ENCODE measurements at places on chromosomes 6 and 20.

DNA sequence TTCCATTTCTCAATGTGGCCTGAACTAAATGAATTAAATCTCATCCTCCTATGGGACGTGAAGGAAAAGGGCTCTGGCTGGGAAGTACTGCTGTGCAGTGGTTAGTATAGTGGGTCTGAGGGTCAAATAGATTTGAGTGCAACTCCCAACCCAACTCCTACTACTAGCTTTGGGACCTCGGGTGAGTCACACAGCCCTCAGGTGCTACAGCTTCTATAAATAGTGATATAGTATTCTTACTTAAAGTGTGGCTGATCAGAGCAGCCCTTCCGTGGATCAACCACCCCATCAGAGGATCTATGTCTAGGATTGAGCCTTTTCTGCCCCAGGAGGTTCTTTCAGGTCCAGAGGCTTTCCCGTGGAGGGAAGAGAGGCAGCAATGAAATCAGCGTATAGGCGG, 904 bp upstream of the UST start:
- no peak for DNase-seq

DNA sequence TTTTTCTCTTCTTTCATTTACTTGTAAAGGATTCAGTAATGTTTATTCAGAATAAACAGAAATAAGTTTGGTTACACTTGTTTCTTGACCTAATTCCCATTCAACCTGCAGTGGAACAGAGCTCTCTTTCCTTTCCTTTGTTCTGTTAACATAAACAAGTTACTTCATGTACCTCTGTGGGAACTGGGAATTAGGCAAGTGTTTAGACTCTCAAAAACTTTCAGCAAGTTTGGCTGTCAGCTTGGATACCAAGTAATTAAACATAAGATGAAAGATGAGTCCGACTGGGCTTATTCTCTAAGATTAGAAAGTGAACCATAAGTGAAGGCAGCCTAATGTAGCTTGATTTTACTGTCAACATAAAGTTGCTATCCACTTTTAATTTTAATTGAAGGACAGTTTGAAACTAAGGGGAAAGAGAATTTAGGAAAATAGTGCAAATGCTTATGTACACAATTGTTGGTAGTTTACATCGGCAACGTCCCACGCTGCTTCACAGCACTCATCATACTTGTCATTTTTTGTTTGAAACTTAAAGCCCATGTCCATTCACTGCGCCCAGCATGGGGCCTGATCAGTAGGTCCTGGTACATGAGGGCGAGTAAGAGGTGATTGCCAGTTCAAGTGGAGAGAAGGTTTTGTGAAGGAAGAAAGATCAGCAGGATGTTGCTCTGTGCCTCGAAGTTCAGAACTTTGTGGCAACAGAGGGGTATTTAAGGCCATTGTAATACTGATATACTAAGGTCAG, 113.0 kb downstream of the PLEKHG1 start:
- no peak for DNase-seq

DNA sequence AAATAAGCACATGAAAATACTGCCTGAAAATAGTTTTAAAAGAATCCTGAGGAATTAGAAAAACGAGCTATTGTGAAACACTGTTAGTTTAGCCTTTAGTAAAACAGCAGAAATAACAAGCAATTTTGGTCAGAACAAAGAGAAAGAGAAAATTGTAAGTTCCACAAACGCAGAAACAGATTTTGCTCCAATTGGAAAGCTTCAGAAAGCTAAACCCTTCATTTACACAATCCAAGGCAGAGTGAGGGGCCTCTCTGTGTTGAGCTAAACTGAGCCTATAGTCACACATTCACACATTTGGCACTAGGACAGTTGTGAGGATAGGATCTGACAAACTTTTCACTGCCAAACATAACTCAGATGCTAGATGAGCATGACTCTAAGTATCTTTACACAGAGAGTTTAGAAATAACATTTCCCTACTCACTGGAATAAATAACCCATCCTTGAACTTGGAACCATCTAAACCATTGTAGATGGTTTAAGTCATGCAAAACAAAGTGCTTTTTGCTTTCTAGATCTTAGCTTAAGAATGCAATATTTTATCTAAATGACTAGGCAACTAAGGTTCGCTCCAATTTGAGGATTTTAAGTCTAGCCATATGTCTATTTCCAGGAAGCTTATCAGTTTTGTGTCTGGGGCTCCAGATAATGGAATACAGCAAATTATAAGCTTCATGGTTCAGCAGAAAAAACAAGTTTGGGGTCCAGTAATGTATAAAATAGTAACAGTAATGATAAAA, 122.6 kb downstream of the SGK1 start:
- no peak for DNase-seq

DNA sequence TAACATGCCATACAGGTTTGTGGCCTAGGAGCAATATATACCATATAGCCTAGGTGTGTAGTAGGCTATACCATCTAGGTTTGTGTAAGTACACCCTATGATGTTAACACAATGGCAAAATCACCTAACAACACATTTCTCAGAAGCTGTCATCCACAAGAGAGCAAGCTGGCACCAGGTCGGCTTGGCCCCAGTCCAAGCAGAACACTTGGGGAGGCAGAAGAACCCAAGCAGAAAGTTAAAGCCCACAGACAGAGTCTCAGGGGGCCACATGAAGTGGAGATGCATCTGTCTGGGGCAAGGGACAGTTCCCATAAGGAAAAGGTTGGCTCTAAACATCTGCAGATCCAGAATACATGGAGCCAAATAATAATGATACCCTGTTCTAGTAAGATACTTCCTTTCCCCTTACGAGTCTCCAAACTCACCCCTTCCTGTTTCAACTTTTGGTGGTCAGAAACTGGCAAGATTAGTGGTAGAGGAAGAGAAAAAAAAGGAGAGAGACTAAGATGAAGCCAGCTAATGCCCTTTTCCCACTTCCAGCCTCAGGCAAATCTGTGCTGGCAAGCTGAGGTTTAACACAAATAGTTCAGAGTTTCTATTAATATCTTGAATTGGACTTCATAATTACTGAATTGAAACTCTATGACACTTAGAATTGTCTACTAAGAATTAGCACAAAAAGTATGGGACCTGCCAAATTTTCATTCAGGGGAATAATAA, 29.5 kb downstream of the TCF21 start:
- no peak for DNase-seq

GRCh38 chr20:46175127-46175494, 57.0 kb downstream of the CD40 start:
- no peak for DNase-seq

GRCh38 chr6:7579851-7580250, 10.1 kb upstream of the SNRNP48 start:
- DNase-seq = no peak

GRCh38 chr6:158669145-158670035, 19.5 kb downstream of the SYTL3 start:
- DNase-seq = no peak

DNA sequence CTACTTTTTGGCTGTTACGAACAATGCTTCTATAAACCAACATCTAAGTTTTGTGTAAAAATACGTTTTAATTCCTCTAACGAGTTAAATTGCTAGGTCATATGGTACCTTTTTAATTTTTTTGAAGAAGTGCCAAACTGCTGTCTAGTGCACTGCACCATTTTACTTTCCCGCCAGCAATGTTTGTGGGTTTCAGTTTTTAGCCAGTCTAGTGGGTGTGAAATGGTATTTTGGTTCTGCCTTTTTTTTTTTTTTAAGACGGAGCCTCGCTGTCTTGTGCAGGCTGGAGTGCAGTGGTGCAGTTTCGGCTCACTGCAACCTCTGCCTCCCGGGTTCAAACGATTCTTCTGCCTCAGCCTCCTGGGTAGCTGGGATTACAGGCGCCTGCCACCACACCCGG, 34.1 kb upstream of the BAG2 start:
- DNase-seq = no peak

- DNase-seq = no peak
These were observed 32.0 kb downstream of the TRERF1 start for GRCh38 chr6:42419490-42420280.

- no peak for DNase-seq
These were observed 130.4 kb downstream of the TNFRSF21 start for GRCh38 chr6:47179286-47179685.

DNA sequence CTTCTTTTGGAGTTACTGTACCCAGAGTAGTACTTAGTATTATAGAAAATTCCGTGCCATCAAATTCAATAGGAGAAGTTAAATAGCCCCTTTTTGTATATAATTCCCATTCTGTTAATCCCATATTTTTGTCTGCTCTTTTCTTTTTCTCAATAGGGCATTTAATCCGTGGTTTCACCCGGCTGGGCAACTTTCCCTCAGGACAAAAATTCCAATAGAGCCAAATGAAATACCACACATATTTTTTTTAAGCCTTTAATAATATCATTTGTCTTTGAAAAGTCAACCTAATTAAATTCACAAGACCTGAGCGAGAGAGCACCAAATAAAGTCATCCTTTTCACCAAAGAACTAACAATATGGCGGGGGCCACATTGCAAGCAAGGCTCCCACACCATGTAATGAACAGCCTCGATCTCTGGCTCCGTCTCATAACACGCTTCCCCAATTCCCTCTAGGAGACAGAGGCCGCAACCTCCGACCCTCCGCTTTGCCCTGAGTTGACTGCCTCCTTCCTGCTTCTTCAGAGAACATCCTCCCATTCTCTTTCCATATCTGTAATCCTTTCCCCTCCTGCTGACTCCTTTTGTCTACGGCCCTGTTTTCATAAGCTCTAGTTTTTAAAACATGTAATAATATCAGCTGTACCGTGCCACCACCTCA, 13.6 kb downstream of the NHSL1 start:
- DNase-seq = no peak

GRCh38 chr20:33232486-33233072, 3.2 kb upstream of the BPIFA1 start:
- DNase-seq = peak; percentile 89

DNA sequence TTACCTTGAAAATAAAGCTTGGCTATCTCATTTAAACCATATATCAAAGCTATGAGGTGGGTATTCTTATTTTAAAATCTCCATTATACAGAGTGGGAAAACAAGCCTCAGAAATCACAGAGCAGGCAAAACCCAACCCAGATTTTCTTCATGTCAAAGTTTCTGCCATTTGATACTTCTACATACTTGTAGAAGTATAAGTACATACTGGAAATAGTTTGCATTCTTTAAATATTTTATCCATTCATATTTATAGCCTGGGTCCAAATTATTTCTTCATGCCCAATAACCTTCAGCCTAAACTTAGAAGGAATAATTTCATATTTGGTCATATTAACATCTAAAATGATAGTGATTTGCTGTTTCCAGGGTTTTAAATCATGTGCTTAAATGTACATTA, 61.8 kb downstream of the MLIP start:
- DNase-seq = no peak

- DNase-seq = no peak
These were observed 17.1 kb upstream of the BPI start for GRCh38 chr20:38286586-38287531.

- DNase-seq = no peak
These were observed 2.7 kb upstream of the IP6K3 start for GRCh38 chr6:33749401-33749800.

GRCh38 chr20:25269057-25269832, 21.4 kb downstream of the PYGB start:
- DNase-seq = no peak

- no peak for DNase-seq
These were observed at the start of gene IL20RA for GRCh38 chr6:137044366-137045221. Gene IL20RA (minus strand): TSS chr6:137044965. CDS start chr6:137044728, 237 bp downstream.

DNA sequence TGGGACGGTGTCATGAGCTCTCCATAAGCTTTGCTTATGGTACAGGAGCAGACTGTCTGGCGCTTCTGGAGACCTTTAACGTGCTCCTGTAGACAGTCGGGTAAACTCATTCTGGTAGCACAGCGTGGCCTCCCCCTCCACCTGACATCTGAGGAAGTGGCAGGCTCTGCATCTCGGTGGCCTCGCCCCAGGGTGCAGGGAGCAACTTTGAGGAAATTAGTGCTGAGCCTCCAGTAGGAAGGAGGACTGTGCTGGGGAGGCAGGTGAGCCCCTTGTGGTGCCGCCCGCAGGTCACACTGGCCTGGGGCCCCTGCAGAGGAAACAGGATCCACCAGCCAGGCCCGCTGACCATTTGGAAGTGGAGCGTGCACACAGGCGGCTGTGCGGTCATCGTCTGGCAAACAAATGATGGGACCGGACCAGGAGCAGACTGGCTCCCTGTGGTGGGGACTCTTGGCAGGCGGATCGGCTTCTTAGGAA, 57.9 kb downstream of the SYNJ2 start:
- no peak for DNase-seq

GRCh38 chr6:35960187-35960586, 39.3 kb upstream of the SRPK1 start:
- DNase-seq = no peak

GRCh38 chr20:63578224-63579016, 4.4 kb upstream of the HELZ2 start:
- DNase-seq = no peak

GRCh38 chr6:167699141-167699931, 127.4 kb upstream of the AFDN start:
- DNase-seq = no peak

DNA sequence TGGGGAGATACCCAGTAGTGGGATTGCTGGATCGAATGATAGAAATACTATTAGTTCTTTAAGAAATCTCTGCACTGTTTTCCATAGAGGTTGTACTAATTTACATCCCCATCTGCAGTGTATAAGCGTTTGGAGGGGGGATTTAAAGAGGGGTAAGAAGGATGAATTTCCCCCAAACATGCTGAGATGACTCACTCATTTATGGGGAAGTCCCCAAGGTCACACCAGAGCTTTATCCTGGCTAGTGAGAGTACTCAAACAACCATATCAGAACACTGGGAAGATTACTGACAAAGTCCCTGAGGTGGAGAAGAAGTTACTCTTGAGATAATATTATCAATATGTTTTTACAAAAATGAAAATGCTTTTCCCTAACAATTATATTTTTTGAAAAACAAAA, 44.0 kb downstream of the ROS1 start:
- no peak for DNase-seq

GRCh38 chr20:56208121-56208520, 40.4 kb upstream of the MC3R start:
- no peak for DNase-seq

GRCh38 chr6:57195457-57195856, 23.3 kb downstream of the BAG2 start:
- no peak for DNase-seq

GRCh38 chr6:2966347-2966746, 5.0 kb downstream of the SERPINB6 start:
- no peak for DNase-seq

DNA sequence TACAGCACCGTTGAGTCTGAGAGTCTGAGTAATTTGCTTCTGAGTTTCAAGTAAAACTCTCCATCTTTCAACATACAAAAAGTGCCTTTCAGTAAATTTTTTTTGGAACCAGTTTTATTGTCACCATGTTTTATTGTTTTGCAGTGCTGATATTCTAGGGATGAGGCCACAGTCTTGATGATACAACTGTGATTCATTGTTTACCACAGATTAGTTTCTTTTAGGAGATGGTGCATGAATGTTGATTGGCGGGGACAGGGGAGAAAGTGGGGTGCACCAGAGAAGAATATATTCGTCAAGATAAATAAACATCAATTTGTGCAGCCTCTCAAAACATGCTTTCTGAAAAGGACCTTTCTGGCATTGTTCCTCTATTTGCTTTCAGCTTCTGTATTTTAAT, 109.0 kb downstream of the MCHR2 start:
- DNase-seq = no peak
